CD4-positive, alpha-beta T cell treated with Interleukin-21 for 1 hour (primary cell): ENCODE measurements at places on chromosomes 2 and 18.

GRCh38 chr18:37853706-37854105 is 288.1 kb upstream of the CELF4 start:
- no peak for DNase-seq

GRCh38 chr2:192932376-192932775 is 737.6 kb upstream of the TMEFF2 start:
- DNase-seq: no peak

GRCh38 chr18:58195278-58195765 is 151.3 kb downstream of the NEDD4L start:
- peak; percentile 9 for DNase-seq

DNA sequence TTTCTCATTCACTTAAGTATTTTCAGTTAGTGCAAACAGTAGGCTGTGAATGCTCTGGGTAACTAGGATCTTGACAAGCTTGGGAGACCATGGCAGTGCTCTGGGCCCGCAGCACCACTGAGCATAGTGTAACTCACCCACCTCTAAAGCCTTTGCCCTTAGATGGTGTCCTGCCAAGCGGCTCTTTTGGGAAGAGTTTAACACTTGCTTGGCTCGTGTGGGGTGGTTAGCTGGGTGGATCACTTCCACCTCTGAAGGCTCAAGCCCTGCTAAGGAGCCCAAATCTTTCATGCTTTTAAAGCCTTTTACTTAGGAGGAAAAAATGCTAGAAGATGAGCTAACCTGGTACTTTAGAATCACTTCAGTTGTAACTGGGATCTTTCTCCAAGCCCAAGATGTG is 33.9 kb downstream of the PTPN18 start:
- DNase-seq: no peak

DNA sequence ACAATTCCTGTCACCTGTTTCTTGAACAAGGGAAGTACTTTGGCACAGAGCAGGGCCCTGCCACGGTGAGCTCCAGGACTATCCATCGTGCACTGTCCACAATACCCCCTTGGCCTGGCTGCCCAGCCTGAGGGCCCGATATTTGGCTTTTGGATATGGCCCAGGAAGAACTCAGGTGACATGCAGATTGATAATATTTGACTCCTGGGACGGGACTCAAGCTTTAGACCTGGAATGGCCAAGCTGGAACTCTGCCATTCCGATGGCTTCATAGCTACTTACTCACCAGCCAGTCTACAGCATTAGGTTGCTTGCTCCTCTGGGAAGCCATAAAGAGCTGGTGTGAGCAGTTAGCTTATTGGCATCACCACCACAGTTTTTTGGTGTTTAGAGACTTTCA is 26.6 kb downstream of the EML6 start:
- no peak for DNase-seq

GRCh38 chr18:3691705-3692104 is 241.7 kb downstream of the TGIF1 start:
- DNase-seq: no peak

DNA sequence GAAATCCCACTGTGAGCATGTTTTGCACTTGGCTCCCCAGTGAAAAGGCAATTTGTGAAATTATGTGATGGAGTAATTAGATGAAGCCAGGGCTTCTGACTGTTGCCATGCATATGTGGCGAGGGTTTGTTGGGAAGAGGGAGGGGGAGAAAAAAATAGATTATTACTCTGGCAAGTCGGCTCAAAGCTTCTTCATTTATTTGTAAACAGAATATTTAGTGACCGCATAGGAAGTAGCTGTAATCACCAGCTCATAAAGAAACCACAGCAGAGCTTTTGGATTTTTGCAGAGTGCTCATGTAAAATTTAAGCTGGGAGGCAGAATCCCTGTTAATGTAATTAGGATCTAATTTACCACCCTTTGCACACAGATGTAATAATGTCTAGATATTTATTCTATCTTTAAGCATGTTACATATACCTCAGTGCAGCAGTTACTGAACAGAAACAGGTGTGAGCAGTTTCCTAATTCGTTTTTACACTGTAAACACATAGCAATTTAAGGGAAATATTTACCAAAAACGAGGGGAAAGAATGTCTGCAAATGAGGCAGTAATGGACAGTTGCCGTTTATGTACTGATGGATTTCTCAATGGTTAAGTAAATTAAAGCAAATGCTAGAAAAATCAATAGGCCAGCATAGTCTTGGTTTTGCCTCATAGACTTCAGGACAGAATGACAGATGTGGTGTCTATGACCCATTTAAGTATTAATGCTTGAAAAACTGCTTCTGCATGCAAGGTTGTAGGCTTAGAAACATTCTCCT is 87.9 kb downstream of the MEIS1 start:
- DNase-seq: no peak

DNA sequence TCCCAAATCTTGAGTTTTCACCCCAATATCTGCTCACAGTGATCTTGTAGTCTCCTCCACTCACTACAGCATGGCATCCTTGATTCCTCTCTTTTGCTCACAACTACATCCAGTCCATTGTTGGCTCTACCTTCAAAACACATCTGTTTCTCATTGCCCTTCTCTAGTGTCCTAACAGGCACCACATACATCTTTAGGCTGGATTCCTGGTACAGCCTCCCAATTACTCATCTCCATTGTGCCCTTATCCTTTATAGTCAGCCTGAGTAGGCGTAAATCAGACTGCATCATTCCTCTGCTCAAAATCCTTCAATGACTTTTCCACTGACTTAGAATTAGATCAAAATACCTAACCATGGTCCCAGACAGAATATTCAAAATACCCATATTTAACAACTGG is 10.7 kb upstream of the TAF1B start:
- no peak for DNase-seq

- DNase-seq: no peak
Observed at GRCh38 chr2:43007901-43008300, 215.5 kb upstream of the HAAO start.

- DNase-seq: no peak
Observed at GRCh38 chr2:198347946-198348345, 543.6 kb downstream of the PLCL1 start.

DNA sequence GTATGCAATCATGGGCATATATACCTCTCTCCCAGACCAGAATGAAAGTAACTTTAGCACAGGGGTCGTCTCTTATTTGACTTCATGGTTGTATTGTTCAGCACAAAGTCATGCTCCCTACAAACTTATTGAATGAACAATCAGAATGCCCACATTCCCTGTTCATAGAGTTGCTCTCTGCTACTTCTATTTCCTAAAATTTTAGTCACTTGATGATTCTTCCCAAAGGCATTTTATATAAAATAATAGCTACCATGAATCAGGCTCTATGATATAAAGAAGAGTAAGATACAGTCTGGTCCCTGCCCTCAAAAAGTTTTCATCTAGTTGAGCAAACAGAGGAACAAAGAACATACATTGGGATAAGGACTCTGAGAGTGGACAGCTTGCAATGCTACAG is 162.2 kb downstream of the SLC39A10 start:
- DNase-seq: no peak

DNA sequence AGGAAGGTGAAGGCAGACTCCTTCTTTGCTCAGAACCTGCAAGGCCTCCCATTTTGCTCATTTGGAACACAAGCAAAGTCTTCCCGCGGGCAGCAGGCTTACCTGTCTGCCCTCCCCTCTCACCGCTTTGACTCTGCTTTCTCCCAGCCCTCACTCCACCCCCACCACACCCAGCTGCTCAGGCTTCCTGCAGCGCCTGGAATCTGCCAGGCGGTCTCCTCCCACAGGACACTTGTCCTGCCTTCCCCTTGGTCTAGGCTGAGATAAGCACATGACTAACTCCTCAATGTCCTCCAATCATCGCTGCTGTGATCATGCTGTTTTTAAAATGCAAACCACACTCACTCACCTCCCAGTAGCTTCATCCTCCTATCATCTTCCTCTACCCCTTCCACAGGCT is 430.0 kb downstream of the ZNF516 start:
- DNase-seq: no peak

DNA sequence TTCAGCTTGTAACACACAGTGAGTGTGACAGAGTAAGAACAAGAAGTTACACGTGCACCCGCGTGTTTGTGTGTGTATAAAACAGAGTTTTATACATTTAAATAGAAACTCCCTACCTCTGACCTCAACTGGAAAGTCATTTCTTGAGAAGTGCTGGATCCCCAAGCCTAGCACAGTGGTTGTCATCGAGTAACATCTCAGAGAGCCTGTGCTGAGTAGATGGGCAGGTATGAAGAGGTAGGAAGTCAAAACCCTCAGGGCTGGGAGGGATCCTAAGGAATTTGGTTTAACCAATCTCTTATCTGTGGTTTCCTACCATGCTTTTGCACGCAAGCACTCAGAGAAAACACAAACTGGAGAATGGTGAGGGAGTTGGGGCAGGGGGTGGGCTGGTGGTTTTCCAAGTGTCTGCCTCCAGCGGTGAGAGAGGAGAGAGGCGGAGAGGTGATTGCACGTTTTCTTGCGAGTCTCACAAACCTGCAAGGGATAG is 9.2 kb downstream of the ACOXL start:
- DNase-seq: no peak

GRCh38 chr2:177905640-177906039 is 166.9 kb downstream of the PDE11A start:
- no peak for DNase-seq

DNA sequence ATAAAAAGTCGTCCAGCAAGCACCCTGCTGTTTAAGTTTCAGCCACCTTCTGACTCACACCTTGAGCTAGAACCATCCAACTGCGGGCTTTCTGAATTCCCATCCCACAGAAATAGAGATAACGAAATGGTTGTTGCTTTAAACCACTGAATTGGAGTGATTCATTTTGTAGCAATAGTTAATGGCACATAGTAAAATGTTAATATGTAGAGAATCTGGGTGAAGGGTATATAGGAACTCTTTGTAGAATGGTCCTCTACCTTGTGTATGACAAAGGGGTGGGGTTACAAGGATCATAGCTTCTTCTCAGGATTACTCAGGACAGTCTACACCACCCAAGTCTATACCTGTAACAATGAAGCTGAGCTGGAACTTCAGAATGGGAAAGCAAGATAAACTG is 2.4 kb upstream of the MAPRE3 start:
- DNase-seq: no peak

- no peak for DNase-seq
Observed at GRCh38 chr2:55006306-55006705, 43.9 kb downstream of the RTN4 start.

GRCh38 chr2:158143703-158144360 is 42.2 kb downstream of the UPP2 start:
- no peak for DNase-seq
